HFFc6 (cell line): ENCODE measurements at places on chromosomes 11 and 22.

DNA sequence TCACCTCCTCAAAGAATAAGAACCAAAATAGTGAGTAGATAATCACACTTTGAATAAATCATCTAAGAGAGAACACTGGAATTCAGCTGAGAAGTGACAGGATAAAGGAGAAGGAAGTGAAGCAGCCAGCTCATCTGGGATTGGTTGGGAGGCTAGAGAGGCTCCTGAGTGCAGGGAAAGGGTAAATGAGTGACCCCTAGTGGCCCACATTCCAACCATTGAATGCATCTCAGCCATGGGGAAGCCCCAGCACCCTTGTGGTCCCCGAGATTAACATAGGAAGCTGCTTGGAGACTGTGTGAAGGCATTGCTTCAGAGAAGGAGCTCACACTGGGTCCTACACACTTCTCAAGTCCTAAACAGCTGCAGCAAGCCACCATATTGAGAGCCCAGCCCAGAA, 82.3 kb downstream of the JRKL start:
- DNase-seq, result no peak

DNA sequence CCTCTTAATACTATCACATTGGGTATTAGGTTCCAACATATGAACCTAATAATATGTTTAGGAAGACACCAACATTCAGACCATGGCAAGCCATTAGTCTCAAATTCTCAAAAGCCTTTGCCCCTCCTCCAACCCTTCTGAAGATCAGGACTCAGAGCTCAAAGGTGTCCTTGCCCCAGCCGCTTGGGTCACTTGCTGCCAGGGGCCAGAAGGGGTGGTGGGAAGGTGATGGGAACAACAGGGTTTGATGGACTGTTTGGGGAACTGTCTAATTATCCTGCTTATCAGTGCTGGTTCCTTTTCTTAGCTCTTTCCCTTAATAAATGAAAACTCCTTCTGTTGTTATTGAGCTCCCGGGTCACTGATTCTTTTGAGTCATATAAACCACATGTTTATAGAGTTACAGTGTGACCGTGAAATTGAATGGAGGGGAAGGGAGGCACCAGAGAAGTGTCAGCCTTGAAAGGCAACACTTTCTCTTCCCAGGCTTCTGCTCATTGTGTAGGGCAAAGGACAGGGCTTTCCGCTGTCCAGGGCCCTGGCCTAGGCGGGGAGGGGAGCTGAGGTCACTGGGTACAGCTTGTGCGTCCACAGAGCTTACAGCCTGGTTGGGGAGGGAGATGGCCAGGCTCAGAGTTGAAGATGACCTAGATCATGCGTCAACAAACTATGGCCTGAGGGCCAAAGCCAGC, 105.1 kb downstream of the FBXO7 start:
- DNase-seq, result peak; percentile 73

DNA sequence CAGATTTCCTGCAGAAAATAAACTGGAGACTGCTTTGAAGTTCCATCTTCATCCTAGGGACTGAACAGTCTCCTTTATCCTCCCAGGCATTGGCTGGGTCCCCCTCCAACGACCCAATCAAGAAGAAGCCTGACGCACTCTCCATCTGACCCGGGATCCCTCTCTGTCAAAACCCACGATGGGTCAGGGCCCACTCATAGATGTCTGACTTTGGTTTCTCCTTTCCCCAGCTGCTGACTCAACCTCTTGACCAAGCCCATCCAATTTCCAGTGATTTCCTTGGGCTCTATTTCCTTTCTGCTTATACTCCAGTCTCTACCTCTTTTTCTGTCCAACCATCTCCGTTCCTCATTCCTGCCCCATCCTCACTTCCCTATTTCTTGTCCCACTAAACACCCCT, 189.7 kb downstream of the MIAT start:
- DNase-seq, result no peak

GRCh38 chr11:106236295-106236694, 158.8 kb downstream of the AASDHPPT start:
- no peak for DNase-seq

DNA sequence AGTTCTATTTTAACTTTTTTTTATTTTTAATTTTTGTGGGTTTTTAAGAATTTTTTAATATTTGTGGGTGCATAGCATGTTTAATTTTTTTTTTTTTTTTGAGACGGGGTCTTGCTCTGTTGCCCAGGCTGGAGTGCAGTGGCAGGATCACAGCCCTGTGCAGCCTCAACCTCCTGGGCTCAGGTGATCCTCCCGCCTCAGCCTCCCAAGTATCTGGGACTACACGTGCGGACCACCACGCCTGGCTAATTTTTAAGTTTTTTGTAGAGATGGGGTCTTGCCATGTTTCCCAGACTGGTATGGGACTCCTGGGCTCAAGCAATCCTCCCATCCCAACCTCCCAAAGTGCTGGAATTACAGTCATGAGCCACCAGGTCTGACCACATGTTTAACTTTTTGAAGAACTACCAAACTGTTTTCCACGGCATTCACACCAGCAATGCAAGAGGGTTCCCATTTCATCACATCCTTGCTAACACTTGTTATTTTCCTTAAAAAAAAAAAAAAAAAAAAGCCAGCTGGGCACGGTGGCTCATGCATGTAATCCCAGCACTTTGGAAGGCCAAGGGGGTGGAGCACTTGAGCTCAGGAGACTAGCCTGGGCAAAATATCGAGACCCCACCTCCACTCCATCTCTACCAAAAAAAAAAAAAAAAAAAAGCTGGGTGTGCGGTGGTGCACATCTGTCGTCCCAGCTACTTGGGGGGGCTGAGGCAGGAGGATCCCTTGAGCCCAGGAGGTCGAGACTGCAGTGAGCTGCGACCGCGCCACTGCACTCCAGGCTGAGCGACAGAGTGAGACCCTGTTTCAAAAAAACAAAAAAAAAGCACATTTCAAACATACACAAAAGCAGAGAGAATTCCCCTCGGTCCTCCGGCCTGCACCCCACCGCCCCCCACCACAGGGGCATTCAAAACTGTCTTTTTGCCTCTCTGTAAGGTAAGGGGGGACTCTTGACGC, 16.7 kb upstream of the TXNRD2 start:
- DNase-seq, result no peak

- DNase-seq, result no peak
These were observed 110.6 kb upstream of the BID start for GRCh38 chr22:17884893-17885292.

DNA sequence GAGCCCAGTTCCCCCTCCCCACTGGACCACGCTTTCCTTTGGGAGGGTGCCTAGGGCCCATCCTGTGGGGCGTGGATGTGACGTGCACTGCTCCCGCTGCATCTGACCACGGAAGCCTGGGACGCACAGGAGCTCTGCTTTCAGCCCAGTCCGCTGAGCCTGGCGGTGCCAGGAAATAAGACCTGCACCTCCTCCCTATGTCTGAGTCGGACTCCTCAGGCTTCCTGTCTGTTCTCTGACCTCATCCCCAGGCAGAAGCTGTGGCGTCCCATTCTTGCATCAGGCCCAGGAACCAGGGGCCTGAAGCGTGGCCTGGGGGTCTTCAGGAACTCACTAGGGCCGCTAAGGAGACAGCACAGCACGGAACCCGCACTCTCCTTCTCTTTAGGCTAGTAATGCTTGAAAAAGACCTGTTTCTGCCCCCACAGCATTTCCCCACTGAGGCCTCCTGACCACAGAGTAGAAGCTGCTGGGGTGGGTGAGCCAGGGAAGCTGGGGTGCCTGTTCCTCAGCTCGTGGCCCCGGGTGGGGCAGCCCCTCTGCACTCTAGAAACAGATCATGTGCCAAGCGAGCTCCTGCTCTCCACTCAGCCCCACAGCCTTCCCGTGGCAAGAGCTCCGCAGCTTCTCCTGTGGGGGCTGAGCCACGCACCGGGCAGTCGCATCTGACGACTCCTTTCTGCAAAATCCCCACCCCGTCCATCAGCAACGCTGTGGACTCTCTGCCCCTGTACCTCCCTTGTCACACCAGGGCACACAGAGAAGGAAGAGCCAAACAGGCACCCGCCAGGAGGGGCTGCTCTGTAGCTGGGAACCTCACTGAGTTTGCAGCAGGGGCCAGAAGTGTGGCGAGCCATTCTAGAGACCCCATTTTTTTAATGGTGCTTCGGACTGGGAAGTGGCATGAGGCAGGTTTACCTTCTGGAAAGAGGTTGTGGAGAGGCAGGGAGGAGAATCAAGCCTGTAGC, 22.6 kb downstream of the MOV10L1 start:
- DNase-seq, result peak; percentile 36

- no peak for DNase-seq
These were observed 24.6 kb downstream of the DAGLA start for GRCh38 chr11:61704838-61705237.

DNA sequence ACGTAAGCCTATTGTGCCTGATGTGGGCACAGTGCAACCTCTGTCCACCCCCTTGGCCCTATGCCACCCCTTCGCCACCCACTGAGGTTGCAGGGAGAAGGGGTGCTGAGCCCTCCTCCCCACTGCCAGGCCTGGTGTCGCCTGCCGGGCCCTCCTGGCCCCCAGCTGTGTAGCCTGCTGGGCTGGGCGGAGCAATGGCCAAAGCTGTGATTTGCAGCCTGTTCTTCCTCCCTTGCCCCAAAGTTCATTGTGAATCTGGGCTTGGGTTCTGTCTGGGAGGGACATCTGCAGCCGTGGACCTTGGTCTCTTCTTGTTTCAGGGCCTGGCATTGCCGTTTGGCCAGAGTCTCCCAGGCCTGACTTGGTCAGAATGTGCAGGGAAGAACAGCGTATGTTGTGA, 121.9 kb downstream of the PKNOX2 start:
- DNase-seq, result no peak

- DNase-seq, result no peak
These were observed 55.1 kb downstream of the ARHGEF12 start for GRCh38 chr11:120391292-120391691.

GRCh38 chr22:49492308-49492707, 335.4 kb downstream of the BRD1 start:
- DNase-seq, result no peak

DNA sequence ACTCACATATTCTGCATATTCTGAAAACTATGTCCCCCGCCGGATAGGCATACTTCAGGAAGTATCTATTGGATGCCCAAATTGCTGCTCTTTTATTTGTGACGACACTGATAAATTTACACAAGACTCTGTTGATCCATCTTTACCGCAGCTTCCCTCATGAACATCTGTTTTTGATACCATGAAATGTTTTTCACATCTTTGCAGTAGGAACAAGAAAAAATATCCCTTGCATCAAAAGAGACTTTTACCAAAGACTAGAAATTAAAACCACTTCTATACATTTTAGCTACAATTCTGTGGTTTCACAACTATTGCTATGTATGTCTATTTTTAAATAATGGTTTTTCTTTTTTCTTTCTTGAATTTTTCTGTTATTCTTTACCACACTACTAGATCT, 15.3 kb downstream of the POU2AF2 start:
- no peak for DNase-seq

DNA sequence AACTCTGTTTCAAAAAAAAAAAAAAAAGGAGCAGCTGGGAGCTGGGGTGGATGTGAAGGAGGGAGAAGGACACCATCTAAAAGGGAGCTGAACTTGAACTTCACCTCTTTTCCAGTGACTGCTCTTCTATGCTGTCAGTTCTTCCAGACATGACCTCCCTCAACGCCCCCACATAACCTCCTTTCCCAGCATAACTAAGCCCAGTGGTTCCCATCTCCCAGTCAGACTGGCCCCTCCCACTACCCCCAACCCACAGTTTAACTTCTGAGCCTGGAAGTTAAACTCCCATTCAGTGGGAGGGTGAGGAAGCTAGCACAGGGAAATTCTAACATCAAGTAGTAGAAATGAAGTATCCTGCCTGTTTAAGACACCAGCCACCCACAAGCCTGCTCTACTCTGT, 1.8 kb downstream of the ARHGAP1 start:
- DNase-seq, result no peak
